ENCODE measurements at places on chromosomes 7 and 10. TPM values are rescaled to one million over a fixed set of nuclear protein-coding genes. Genes with fewer than 3 reads are reported as not detected.

The HTRA1 gene
- total RNA-seq, result 57.5 TPM

The MIOS gene
- total RNA-seq, result 17.7 TPM

The BZW2 gene
- 103 TPM for total RNA-seq

The FAM180A gene
- not detected for total RNA-seq

The FXYD4 gene
- total RNA-seq, result not detected

The NODAL gene
- total RNA-seq, result not detected

The CYP3A4 gene
- not detected for total RNA-seq

The PFKP gene
- total RNA-seq, result 474 TPM

The FKBP9 gene
- total RNA-seq, result 71.5 TPM

The AMPH gene
- total RNA-seq, result 0.09 TPM

The TLX1 gene
- total RNA-seq, result not detected

The CABCOCO1 gene
- 0.30 TPM for total RNA-seq

The LRGUK gene
- 0.32 TPM for total RNA-seq

The MBL2 gene
- total RNA-seq, result not detected

The ZP3 gene
- total RNA-seq, result 19.3 TPM

The MLXIPL gene
- 1.2 TPM for total RNA-seq

The PLCE1 gene
- 5.8 TPM for total RNA-seq

The MTURN gene
- 5.6 TPM for total RNA-seq

The PDGFA gene
- total RNA-seq, result 32.3 TPM

The PHYHIPL gene
- 0.31 TPM for total RNA-seq

The POLR2J2 gene
- 0.27 TPM for total RNA-seq

The AKAP9 gene
- 15.2 TPM for total RNA-seq

The FAM221A gene
- 0.39 TPM for total RNA-seq

The C10orf90 gene
- 3.5 TPM for total RNA-seq
